ENCODE measurements at places on chromosomes 7 and 10. TPM values are rescaled to one million over a fixed set of nuclear protein-coding genes. Genes with fewer than 3 reads are reported as not detected.

DNA sequence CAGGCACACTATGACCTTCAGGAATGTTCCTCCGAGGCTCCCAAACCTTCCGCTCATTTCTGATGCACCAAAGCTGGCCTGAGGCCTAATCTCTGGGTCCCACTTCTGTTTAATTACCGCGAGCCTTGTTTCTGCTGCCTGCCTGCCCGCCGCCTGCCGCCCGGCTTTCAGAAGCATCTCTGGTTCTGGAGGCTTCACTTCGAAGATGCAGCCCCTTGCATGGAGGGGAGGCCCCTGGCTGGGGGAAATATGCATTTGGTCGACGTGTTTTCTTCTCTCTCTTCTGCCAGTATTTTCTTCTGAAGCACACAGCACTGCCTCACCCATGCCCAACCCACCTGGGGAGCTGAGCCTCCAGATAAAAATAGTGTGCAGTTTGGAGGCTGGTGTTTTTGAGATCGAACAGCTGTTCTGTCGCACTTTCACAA, 166.9 kb downstream of the PAXIP1 start:
- H3K27ac ChIP-seq = no peak overlapping the region
- no peaks in the 10 kb centered on the region for H3K27me3 ChIP-seq
- no peak overlapping the region for H3K4me3 ChIP-seq
- no peaks in the 10 kb centered on the region for H3K36me3 ChIP-seq
- no peaks in the 10 kb centered on the region for H3K4me1 ChIP-seq

DNA sequence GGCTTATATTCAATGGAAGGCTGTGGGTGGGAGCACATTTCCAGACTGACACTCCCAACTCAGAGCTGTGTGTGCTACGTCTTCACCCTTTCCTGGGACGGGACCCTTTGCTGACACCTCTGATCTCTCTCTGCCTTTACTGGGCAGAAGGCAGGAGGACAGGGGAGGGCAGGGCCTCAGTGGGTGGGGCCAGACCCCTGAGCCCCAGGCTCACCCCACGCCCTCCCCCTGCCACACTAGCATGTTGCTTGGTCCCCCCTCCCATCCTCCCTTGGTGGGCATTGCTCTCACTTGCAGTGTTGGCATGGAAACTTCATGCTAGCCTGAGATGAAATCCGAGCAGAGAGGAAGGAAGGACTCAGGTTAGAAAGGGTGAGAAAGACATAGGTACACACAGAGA, 18.4 kb downstream of the TMEM273 start:
- no peak overlapping the region for H3K4me3 ChIP-seq
- H3K27me3 ChIP-seq = no peaks in the 10 kb centered on the region
- no peaks in the 10 kb centered on the region for H3K36me3 ChIP-seq
- H3K27ac ChIP-seq = no peak overlapping the region
- DNase-seq = no peak

DNA sequence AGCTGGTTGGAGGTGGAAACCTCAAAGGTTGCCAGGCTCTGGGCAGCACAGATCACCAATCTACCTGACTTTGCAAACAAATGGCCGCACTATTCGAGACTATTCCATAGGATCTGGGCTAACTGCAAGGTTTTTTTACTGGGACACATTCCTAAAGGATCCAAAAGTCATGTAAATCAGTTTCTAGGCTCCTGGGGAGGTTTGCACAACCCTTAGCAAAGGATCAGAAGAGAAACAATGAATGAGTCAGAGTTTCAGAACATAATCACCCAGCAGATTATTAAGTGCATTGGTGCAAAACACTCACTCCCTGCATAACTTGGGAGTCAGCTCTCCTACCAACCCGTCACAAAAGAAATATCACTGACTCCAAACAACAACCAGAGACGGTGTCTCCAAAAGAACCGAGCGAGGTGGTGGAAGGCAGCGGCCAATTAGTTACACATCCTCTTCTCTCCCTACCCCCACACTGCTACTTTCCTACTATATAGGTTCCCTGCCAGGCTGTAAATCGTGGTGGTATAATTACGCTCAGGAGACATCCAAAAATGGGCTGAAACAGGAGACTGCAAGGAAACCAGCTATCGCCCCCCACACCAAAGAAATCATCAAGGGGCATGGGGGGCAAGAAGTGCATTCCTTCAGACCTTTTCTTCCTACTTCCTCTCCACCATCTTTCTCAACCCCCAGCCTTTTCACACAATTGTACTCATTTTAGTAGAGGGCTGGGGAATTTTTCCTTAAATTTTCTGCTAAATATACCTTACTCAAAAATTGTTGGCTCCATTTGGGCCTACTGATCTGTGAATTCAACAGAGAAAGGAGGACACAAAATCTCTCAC, 3.2 kb downstream of the UBE2H start:
- no peak overlapping the region for H3K4me3 ChIP-seq
- H3K4me1 ChIP-seq = peaks cover 2% of the 10 kb centered on the region
- no peaks in the 10 kb centered on the region for H3K27me3 ChIP-seq
- peaks cover 21% of the 10 kb centered on the region for H3K36me3 ChIP-seq
- DNase-seq = peak; percentile 39

DNA sequence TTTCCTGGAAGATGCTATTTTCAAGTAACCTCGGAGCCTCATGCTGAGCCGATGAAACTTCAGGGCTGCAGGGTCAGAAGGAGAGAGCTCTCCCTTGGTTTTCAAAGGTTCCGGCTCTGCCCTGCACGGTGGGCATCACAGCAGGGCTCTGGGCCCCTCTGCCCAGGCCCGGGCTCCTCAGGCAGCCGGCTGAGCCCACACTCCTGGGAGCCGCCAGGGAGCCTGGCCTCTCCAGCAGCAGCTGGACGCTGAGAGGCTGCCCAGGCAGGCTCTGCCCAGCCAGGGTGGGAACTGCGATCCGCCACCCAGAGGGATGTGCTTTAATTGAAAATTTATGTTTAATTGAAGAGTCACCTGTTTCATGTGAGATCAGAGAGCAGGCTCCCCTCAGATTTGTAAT, 97.5 kb upstream of the MGMT start:
- H3K27me3 ChIP-seq = no peaks in the 10 kb centered on the region
- no peaks in the 10 kb centered on the region for H3K36me3 ChIP-seq
- H3K4me1 ChIP-seq = no peaks in the 10 kb centered on the region
- no peak for DNase-seq

GRCh38 chr7:140439359-140439758, 35.5 kb downstream of the RAB19 start:
- no peaks in the 10 kb centered on the region for H3K4me1 ChIP-seq
- H3K27me3 ChIP-seq = no peaks in the 10 kb centered on the region
- H3K4me3 ChIP-seq = no peak overlapping the region
- H3K36me3 ChIP-seq = no peaks in the 10 kb centered on the region

- H3K27ac ChIP-seq = no peak overlapping the region
- H3K4me3 ChIP-seq = peak overlapping the region; percentile 88
- no peaks in the 10 kb centered on the region for H3K36me3 ChIP-seq
- DNase-seq = peak; percentile 78
- H3K27me3 ChIP-seq = no peaks in the 10 kb centered on the region
- H3K4me1 ChIP-seq = peaks cover 3% of the 10 kb centered on the region
Measured at GRCh38 chr10:75283078-75283670, 47.4 kb upstream of the COMTD1 start.

DNA sequence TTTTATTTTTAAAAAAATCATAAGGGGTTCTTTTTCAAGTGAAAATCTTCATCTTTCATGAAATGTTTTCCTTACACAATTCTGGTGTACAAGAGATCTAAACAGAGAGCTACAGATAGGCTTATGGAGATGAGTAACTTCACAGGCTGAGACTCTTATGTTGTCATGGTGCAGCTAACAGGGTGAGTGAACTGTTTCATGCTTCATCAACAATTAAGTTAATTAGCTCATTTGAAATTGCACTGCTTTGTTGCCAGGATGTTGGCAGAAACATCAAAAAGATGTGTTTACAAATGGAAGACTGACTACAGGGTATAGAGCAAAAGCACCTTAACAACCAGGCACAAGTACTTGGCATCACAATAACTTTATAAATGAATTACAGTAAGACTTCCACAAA, 230.8 kb downstream of the FOXP2 start:
- peaks cover 2% of the 10 kb centered on the region for H3K4me1 ChIP-seq
- H3K4me3 ChIP-seq = no peak overlapping the region
- no peak for DNase-seq
- H3K36me3 ChIP-seq = no peaks in the 10 kb centered on the region

The FAM25G gene
- total RNA-seq = not detected

The FXYD4 gene
- total RNA-seq = not detected

DNA sequence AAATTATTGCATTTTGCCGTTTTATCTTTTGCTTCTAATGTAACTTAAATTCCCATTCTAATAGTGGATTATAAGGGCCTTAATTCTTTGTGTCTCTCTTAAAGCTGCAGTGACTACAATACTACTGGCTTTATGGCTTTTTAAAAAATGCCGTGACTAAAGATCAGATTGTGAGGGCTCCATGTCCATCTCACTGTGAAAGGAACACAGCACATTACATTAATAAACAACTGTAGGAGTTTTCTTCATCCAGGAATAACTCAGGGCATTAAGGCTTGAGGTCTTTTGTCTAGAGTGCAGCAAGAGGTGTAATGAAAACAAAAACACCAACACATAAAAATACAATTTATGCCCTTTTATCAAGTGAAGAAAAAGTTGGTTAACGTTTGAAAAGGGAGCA, 205.3 kb downstream of the SKAP2 start:
- H3K4me3 ChIP-seq = no peak overlapping the region
- no peaks in the 10 kb centered on the region for H3K27me3 ChIP-seq
- peaks cover 5% of the 10 kb centered on the region for H3K4me1 ChIP-seq

The ITPRID1 gene
- total RNA-seq = 1.2 TPM

GRCh38 chr10:59702347-59702746, 7.3 kb downstream of the SLC16A9 start:
- peaks cover 11% of the 10 kb centered on the region for H3K36me3 ChIP-seq
- no peaks in the 10 kb centered on the region for H3K27me3 ChIP-seq
- H3K4me3 ChIP-seq = no peak overlapping the region
- no peak for DNase-seq
- no peak overlapping the region for H3K27ac ChIP-seq
- no peaks in the 10 kb centered on the region for H3K4me1 ChIP-seq

DNA sequence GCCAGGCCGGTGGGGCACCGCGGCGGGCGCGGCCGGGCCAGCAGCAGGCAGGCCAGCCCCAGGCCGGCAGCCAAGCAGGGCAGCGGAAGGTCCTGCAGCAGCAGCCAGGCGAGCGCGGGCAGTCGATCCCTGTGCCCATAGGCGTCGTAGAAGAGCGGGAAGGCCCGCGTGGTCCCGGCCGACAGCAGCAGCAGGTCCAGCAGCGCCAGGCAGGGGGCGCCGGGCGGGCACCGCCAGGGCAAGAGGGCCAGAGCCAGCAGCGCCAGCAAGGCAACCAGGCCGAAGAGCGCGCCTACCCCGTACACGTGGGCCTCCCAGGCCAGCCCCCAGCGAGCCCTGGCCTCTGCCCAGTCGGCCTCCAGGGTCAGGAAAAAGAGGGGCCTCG, 8.4 kb upstream of the RBM28 start:
- H3K27me3 ChIP-seq = peaks cover 15% of the 10 kb centered on the region
- no peaks in the 10 kb centered on the region for H3K36me3 ChIP-seq
- no peaks in the 10 kb centered on the region for H3K4me1 ChIP-seq
- H3K27ac ChIP-seq = no peak overlapping the region

The RET gene
- total RNA-seq = 11.2 TPM

- H3K4me1 ChIP-seq = no peaks in the 10 kb centered on the region
- no peak overlapping the region for H3K27ac ChIP-seq
- peaks cover 8% of the 10 kb centered on the region for H3K36me3 ChIP-seq
- no peaks in the 10 kb centered on the region for H3K27me3 ChIP-seq
Measured at GRCh38 chr10:34063592-34063991, 729.1 kb upstream of the NRP1 start.

GRCh38 chr10:637771-638195, 51.7 kb downstream of the DIP2C start:
- H3K27me3 ChIP-seq = no peaks in the 10 kb centered on the region
- H3K4me1 ChIP-seq = peaks cover 2% of the 10 kb centered on the region
- no peak overlapping the region for H3K4me3 ChIP-seq
- H3K27ac ChIP-seq = no peak overlapping the region
- DNase-seq = no peak

- no peak overlapping the region for H3K27ac ChIP-seq
- no peaks in the 10 kb centered on the region for H3K27me3 ChIP-seq
- H3K36me3 ChIP-seq = no peaks in the 10 kb centered on the region
- no peaks in the 10 kb centered on the region for H3K4me1 ChIP-seq
- peak; percentile 27 for DNase-seq
- no peak overlapping the region for H3K4me3 ChIP-seq
Measured at GRCh38 chr7:13742811-13743210, 246.7 kb downstream of the ETV1 start.

DNA sequence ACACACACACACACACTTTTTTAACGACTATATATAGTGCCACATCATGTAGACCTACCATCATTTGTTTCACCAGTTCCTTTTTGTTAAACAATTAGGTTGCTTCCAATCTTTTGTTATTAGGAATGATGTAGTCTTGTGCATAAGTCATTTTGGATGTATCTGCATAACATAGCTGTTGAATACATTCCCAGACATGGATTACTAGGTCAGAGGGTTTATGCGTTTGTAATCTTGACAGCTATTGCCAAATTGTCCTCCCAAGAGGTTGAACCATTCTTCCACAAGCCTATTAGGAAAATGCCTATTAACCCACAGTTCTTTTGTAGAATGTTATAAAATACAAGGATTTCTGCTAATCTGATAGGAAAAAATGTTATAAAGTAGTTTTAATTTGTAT, 87.3 kb downstream of the PALS2 start:
- H3K27me3 ChIP-seq = no peaks in the 10 kb centered on the region
- no peak for DNase-seq
- no peaks in the 10 kb centered on the region for H3K4me1 ChIP-seq
- H3K4me3 ChIP-seq = no peak overlapping the region
- peaks cover 15% of the 10 kb centered on the region for H3K36me3 ChIP-seq

The OR13A1 gene
- total RNA-seq = 0.15 TPM

DNA sequence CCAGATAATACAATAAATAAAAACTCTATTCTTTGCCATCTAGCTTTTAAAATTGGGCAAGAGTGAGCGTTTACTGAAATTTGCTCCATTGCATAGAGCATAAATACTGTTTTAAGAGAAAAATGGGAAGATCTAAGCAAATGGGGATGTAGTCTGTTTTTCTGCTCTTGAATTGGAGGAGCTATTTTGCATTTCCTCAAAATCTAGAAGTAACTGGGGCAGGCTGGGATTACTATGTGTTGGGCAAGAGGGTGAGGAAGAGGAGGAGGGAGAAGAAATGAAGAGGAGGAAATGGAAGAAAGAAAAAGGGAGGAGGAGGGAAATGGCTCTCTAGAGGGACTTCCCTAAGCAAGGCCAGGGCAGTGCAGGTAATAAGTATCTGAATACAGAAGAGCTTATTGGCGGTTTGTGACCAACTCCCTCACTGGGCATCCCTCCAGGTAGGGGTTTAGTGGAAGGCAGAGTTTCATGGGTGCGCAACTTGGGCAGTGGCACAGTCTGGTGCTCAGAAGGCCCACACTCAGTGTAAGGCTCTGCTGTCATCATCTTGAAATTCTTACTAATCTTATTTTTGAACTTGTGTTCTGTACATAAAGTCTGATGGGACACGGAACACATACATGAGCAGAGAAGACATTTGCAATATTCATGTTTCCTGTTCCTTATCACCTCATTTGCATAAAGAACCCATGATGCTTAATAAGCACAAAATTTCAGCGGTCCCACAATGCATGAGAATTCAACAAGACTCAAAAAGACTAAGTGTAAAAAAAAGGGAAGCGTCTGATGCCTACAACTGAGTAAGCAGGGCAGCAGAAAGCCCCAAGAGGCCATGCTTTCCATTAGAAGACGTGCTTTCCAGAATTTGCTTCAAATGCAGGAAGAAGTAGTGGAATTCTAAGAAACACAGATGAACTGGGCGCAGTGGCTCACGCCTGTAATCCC, 116.9 kb downstream of the EVX1 start:
- H3K4me3 ChIP-seq = no peak overlapping the region
- H3K36me3 ChIP-seq = no peaks in the 10 kb centered on the region
- DNase-seq = no peak

- no peak for DNase-seq
- H3K4me3 ChIP-seq = no peak overlapping the region
- no peak overlapping the region for H3K27ac ChIP-seq
- H3K36me3 ChIP-seq = peaks cover 16% of the 10 kb centered on the region
- H3K27me3 ChIP-seq = no peaks in the 10 kb centered on the region
- H3K4me1 ChIP-seq = no peaks in the 10 kb centered on the region
Measured at GRCh38 chr10:127090138-127090537, 106.3 kb downstream of the INSYN2A start.

The PPP1R3C gene
- total RNA-seq = 1.2 TPM

All from H9 (cell line).